ENCODE measurements at places on chromosomes 2 and 18.
A peak's percentile ranks its signal among the peaks of the same experiment; 100 is the strongest.

GRCh38 chr2:106709229-106709628 lies 176.7 kb downstream of the ST6GAL2 start:
- no peak for DNase-seq

DNA sequence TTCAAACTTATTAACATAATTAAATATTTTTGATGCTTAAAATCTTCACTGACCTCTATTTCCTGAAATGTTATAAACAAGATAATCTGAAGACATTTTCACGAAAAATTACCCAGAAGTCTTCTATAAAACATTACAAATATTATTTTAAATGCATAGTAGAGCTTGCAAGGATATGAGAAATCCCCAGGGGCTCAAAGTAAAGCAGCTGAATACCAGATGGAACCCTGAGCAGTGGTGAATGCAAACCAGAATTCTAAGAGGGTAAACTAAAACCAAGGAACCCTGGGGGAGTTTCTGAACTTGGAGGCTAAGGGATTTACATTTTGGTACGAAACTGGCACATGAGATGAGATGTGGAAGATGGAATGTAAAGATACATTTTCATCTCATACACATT lies 83.6 kb downstream of the FSHR start:
- DNase-seq: no peak

- DNase-seq: no peak
Observed at GRCh38 chr2:140624200-140624599, 1506.6 kb downstream of the LRP1B start.

DNA sequence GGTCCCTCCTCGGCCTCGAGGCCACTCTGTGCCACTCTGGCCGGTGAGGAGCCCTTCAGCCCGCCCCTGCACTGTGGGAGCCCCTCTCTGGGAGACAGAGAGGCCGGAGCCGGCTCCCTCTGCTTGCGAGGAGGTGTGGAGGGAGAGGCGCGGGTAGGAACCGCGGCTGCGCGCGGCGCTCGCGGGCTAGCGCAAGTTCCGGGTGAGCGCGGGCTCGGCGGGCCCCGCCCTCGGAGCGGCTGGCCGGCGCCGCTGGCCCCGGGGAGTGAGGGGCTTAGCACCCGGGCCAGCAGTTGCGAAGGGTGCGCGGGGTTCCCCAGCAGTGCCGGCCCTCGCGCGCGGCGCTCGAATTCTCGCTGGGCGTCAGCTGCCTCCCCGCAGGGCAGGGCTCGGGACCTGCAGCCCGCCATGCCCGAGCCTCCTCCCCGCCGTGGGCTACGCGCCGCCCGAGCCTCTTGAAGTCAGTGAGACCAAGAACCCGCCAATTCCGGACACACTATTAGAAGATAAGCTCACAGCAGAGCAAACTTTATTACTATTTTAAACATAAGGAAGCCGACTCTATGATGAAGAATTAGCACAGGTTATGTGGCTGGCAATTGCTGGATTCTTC lies 825.8 kb upstream of the FANCL start:
- DNase-seq: no peak

DNA sequence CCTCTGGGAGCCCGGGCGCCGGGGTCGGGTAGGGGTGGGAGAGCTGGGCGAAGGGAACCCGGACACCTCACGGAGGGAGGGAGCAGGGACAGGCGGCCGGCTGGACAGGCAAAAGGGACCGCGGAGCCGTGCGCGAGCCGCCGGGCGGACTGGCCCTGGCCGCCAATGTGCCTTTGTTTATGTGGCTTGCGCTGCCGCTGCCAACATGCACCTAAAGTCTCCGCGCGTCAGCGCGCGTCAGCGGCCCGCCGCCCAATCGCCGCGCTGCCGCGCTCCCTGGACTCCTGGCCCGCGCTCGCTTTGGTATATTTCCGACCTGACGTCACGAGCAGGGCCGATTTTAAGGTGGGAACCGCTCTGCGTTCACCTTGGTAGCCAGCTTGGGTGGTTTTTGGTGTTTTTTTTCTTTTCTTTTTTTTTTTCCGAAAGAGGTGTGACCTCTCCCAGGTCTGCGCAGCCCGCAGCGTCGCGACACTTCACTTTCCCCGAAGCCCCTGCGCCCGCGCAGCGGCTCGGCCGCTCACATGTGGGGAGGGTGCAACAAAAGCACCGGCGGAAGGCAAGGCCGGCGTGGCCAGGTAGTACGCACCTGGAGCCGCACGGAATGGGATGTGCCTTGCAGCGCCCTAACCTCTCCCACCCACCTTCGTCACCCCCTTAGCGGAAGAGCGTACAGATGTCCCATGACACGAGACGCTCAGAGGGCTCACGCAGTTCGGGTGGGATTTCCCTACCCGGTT lies at the start of gene NR4A2:
NR4A2 (minus strand) TSS at position 188 of the 740 bp plus-strand sequence. CDS start 2,535 bp downstream, outside the sequence.
- peak; percentile 80 for DNase-seq
